ENCODE measurements at places on chromosomes 16 and 17. TPM values are rescaled to one million over a fixed set of nuclear protein-coding genes. Genes with fewer than 3 reads are reported as not detected.

The PLD6 gene
- 1.6 TPM for polyA plus RNA-seq

The CD79B gene
- not detected for polyA plus RNA-seq

DNA sequence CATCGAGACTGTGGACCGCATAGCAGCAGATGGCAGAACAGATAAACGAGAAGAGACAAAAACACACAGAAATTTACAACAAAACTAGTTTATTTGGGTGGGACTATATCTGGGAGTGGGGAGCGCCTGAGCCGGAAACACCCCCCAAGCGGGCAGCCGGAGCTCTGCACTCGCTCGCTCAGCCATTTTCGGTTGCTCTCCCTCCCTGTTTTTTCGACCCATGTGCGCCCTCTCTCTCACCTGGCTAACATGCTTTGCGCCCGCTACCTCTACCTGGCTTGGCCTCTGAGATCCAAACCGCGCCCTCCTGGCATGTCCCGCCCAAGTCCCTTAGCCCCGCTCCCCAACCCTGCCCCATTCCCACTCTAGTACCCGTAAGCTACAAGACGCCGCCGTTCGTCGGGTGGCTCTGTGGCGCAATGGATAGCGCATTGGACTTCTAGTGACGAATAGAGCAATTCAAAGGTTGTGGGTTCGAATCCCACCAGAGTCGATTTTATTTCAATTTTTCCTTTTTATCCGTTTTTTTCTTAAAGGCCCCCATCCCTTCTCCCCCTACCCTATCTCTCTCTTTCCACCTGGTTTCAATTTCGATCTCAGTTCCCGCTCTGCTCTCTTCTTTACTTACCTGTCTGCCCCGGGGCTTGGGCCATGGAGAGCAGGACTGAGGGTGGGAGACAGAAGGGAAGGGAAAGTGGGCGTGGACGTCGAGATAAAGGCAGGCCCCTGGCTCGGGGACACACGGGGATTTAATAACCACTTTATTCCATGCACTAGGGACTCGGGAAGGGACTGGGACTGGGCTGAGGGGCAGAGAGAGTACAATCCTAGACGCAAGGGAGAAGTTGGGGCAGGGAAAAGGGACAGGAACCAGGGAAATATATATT is 2.4 kb upstream of the ALOXE3 start:
- DNase-seq: no peak

DNA sequence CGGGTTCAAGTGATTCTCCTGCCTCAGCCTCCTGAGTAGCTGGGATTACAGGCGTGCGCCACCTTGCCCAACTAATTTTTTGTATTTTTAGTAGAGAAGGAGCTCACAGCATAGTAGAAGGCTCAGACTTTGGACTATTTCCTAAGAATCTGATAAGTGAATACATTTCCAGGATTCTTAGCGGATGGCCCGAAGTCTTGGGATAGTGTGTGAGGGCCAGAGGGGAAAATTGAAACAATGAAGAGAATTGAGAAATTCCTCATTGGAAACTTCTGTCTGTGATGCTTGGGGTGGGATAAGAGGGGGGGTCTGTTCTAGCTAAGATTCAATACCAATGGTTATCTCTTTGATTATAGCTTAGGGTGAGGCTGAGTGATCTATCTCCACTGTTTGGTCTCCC is 183.3 kb downstream of the MSI2 start:
- no peak for DNase-seq

DNA sequence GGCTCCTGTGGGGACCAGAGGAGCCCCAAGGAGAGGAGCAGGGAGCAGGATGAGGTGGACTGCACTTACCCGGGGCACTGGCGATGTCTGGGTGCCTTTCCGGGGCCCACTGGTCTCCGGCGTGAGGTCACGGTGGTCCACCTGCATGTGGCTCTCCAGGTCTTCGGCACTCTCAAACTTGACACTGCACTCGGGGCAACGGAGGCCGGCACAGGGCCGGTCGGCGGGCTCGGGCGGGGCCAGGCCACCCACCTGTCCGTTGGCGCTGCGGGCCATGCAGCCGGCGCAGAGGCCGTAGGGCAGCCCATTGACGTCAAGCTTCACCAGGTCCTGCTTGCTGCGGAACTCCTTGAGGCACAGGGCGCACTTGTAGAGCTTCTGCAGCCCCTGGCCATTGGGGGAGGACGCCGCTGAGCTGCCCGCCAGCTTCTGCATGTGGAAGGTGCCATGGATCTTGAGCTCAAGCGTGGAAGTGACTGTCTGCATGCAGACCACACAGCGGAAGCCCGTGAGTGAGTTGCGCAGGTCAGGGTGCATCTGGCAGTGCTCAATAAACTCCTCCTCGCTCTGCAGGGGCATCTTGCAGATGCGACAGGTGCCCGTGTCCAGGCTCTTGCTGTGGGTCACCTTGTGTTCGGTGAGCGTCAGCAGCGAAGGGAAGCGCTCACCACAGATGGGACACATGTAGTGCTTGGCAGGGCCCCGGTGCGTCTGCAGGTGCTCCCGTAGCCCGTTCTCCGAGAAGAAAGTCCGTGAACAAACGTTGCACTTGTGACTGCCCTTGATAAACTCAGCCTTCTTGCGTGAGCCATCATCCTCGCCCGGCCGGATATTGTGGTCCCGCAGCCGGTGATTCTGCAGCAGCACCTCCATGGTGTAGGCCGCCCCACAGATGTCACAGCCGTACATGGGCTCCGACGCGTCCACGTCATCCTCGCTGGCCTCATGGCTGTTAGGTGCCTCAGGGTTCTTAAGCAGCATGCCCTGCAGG is 220.0 kb downstream of the ZNF423 start:
- DNase-seq: no peak

DNA sequence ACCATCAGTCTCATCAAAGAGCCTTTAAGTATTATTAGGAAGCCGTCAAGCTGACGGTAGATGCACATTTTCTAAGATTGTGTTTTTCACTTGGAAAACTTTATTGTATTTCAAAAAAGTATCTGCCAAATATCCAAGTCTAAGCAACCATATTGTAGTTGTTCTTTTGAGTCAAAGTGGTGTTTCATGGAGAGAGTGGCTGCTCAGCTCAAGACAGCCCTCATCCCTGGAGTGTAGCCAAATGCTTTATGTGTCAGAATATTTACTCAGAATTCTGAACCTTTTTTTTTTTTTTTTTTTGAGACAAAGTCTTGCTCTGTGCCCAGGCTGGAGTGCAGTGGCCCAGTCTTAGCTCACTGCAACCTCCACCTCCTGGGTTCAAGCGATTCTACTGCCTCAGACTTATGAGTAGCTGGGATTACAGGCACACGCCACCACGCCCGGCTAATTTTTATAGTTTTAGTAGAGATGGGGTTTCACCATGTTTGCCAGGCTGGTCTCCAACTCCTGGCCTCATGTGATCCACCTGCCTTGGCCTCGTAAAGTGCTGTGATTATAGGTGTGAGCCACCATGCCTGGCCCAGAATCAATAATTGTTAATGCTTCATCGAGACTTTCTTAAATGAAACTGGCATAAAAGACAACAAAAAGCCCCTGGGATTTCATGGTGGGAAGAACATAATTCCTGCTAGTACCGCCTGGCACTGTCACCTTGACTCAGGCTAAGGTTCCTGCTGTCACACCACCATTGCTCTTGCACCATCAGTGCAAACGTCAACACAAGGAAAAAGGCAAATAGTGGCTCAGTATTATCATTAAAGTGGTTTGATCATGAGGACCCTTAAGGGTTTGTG is 45.5 kb downstream of the PRKCA start:
- DNase-seq: no peak

GRCh38 chr17:20263595-20263994 is 203.7 kb downstream of the LGALS9B start:
- no peak for DNase-seq

The RPL26 gene
- 3,841 TPM for polyA plus RNA-seq

DNA sequence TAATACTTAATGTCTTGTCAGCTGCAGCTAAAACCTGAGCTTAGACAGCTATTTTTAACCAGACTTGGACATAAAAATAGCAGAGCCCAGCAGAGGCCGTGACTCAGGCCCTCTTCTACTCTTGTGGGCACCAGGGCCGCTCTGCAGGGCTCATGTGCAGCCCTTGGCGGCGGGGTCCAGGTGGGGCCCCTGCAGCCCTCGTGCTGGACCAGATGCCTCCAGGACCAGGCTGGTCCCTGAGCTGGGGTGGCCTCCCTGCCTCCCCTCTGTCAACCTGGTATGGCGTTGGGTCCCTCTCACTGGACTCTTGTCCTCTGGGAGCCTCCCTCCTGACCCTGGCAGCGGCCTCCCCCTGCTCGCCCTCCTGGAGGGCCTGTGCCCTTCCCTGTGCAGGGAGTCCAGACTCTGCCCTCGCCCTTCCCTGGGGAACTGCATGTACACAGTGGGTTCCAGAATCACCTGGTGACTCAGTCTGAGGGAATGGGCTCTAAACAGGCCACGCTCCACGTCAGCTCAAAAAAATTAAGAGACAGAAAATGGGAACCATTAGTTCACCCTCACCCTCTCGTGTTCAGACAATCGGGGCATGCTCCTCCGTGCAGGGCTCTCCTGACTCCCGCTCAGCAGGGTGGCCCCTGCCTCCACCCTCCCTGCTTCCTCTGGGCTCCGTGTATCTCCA is 9.7 kb downstream of the CDK5R1 start:
- peak; percentile 32 for DNase-seq

- DNase-seq: no peak
These were observed 6.0 kb upstream of the ARL5C start for GRCh38 chr17:39171933-39172332.

DNA sequence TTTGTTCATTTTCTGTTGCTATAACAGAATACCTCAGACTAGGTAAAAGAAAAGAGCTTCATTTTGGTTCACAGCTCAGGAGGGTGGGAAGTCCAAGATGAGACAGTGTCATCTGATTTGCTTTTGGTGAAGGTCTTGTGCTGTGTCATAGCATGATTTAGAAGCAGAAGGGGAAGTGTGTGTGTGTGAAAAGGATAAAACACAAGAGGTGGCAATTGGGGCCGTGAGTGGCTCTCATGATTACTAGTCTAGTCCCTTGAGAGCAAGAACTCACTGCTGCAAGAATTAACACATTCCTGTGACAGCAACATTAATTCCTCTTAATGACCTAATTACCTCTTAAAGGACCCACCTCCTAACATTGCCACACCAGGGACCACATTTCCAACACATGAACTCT is 8.3 kb downstream of the SLC35G3 start:
- DNase-seq: no peak

The SNAI3 gene
- 0.04 TPM for polyA plus RNA-seq

The NLGN2 gene
- polyA plus RNA-seq: 8.9 TPM

GRCh38 chr16:83713597-83713996 is 94.2 kb upstream of the HSBP1 start:
- DNase-seq: no peak

The NPW gene
- polyA plus RNA-seq: 0.94 TPM

GRCh38 chr16:7839568-7839967 is 506.9 kb downstream of the RBFOX1 start:
- no peak for DNase-seq

DNA sequence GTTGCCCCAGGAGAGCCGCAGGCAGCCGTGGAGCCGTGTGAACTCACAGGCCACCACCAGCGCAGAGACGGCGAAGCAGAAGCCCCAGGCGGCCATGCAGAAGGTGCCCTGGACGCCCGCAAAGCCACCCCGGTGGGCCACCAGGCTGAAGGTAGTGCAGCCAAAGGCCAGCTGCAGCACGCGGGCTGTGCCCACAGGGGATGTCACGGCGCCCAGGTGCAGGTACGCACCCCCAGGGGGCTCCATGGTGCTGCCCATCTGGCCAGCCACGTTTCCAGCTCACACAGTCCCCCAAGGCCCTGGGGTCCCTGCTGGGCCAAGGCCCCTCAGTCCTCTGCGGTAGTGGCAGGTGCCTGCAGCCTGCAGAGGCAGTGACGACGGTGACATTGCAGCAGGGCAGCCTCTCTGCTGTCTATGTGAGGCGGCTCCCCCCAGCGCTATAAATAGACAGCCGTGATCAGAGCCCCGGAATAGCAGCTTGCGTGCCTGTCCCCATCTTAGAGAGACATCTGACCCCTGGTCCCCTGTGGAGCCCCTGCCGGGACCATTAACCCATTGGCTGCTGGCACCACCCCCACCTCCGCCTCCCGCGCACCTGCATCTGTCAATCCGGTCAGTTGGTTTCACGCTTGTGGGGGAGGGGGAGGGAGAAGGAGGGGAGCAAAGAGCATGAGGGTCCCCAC is 4.5 kb upstream of the PYCR1 start:
- no peak for DNase-seq

The RCVRN gene
- polyA plus RNA-seq: 0.29 TPM

- DNase-seq: no peak
These were observed 156.9 kb upstream of the CIBAR2 start for GRCh38 chr16:85269165-85269564.

The SECTM1 gene
- polyA plus RNA-seq: 12.5 TPM
